Activated CD4-positive, alpha-beta memory T cell treated with anti-CD3 and anti-CD28 coated beads, Interleukin-2, amount 10 ng/mL, durations not matched to agents 7 days and 5 days (primary cell): ENCODE measurements at places on chromosomes 16 and 17. TPM values are rescaled to one million over a fixed set of nuclear protein-coding genes. Genes with fewer than 3 reads are reported as not detected.

The GALR2 gene
- 0.40 TPM for total RNA-seq

The SLX1B gene
- 80.3 TPM for total RNA-seq

The ATP1B2 gene
- total RNA-seq, result 0.25 TPM

The MRPL58 gene
- total RNA-seq, result 45.4 TPM

The GFER gene
- total RNA-seq, result 29.1 TPM

The GNG13 gene
- total RNA-seq, result not detected

The TNFRSF13B gene
- total RNA-seq, result not detected

The LHX1 gene
- 0.18 TPM for total RNA-seq

The RGS9 gene
- 30.4 TPM for total RNA-seq

The TBX6 gene
- 1.9 TPM for total RNA-seq

The XYLT1 gene
- 34.9 TPM for total RNA-seq

The SYCE1L gene
- total RNA-seq, result 5.8 TPM

The ERBB2 gene
- 6.0 TPM for total RNA-seq

The KCNAB3 gene
- total RNA-seq, result 7.7 TPM

The SLC6A2 gene
- not detected for total RNA-seq

The HBQ1 gene
- total RNA-seq, result not detected

The SPATA22 gene
- total RNA-seq, result not detected

The KRTAP17-1 gene
- total RNA-seq, result not detected

The ARHGDIG gene
- total RNA-seq, result not detected

The HGS gene
- 122 TPM for total RNA-seq

The OTOP3 gene
- total RNA-seq, result not detected

The KLHL10 gene
- total RNA-seq, result not detected
